Stimulated activated CD4-positive, alpha-beta T cell treated with anti-CD3 and anti-CD28 coated beads, TNF-alpha, amount 100 ng/mL, for 48 hours (primary cell): ENCODE measurements at places on chromosomes 11 and 22.

DNA sequence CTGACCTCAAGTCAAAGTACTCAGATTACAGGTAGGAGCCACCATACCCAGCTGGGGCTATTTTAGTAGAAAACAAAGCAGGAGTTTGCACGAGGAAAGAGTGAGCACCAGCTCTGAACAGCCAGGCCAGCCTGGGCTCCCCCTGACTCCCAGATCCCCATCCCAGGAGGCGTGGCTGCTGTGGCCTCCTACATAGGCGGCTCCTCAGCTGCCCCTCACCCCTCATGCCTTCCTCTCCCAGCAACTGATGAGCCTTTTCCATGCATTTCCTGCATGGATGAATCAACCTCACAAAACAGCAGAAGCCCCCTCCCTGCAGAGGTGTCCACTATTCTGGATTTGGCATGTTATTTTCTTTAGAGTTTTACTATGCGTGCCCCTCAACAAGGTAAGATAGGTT lies 10.5 kb upstream of the FLRT1 start:
- DNase-seq: no peak

- DNase-seq: no peak
Measured at GRCh38 chr11:10742460-10743208, 8.4 kb upstream of the CTR9 start.

DNA sequence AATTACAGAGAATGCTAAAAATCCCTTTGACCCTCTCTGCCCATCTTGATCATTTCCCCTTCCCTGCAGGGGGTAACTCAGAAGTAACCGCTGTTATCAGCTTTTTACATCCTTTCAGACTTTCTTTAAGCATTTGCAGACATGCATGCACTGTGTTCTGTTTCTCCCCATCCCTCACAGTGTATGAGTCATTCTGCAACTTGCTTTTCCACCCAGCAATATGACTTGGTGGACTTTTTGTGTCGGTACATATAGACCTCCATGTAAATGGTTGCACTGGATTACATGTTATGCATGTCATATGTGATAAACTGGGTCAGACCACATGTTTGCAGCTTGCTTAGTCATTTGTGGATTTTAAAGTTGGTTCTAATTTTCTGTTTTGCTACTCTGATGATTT lies 87.7 kb upstream of the NECTIN1 start:
- DNase-seq: no peak

DNA sequence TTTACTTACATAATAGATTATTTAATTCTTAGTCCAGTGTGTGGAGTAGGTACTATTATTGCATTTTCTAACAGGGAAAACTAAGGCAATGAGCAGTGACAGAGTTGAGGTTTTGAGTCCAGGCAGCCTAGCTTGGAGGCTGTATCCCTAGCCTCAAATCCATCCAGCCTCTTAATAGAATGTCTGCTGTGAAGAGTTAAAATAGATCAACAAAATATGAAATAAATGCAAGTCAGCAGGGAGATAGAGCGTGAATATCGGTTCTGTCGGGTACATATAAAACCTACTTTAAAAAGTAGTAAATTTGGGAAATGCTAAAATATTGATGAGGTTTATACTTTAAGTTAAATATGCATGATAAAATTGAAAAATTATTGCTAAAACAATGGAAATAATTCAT lies 53.3 kb downstream of the MED15 start:
- DNase-seq: no peak

DNA sequence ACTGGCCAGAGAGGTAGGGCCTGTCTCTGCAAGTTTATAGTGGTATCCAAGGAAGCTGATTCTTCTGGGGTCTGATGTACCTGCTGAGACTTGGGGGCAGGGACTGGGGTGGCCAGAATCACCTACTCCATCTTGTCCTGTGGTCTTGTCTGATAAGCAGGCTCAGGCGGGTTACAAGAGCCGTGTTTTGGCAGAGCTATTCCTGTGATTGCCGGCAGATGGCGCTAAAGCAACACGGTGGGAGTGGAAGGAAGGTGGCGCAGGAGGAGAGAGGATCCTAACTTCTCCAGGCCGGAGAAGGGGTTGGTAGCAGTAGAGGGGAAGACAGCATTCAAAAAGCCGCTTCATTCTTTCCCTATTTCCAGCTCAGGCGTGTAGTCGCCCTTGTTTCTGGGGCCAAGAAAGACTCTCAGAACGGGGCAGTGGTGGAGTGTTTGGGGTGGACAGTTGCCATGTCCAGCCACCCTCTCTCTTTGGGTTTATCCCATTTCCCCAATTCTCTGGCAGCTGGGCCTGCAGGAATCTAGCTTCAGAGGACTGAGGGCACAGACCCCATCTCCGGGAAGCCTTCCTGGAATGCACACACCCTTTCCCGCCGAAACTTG lies 15.1 kb downstream of the CHRM1 start:
- DNase-seq: peak; percentile 76

- DNase-seq: no peak
Measured at GRCh38 chr11:66081505-66081904, 11.4 kb downstream of the PACS1 start.

GRCh38 chr11:36399236-36399635 lies 103.1 kb downstream of the PRR5L start:
- DNase-seq: no peak

DNA sequence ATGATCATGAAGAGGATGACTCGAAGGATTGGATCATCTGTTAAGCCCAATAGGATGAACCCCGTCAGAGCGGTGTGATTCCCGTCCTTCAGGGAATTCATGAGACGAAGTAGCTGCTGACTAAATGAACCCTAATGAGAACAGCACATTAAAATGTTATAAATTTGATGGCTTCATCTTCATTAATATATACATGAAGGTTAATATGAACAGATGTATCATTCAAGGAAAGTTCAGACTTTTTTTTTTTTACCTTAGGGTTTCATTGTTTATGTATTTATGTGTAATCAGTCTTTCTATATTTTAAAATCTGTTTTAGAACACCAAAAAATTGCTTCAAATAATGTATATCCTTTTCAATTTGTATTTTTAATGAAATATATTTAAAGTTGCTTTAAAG lies at the start of gene OR5P2:
TSS of gene OR5P2 (minus strand) at position 101 of the 400 bp plus-strand sequence. CDS start at position 101, 0 bp downstream.
- DNase-seq: no peak
